NCI-H1105 treated with DMSO at 0.1 percent for 48 hours (cell line): ENCODE measurements at places on chromosomes 6 and 20.

GRCh38 chr20:18488301-18488700 lies 8.7 kb downstream of the RBBP9 start:
- DNase-seq, result no peak

- peak; percentile 57 for DNase-seq
Observed at GRCh38 chr6:137944793-137945498, 77.9 kb downstream of the TNFAIP3 start.

GRCh38 chr6:129672341-129672682 lies 37.7 kb downstream of the ARHGAP18 start:
- DNase-seq, result no peak

DNA sequence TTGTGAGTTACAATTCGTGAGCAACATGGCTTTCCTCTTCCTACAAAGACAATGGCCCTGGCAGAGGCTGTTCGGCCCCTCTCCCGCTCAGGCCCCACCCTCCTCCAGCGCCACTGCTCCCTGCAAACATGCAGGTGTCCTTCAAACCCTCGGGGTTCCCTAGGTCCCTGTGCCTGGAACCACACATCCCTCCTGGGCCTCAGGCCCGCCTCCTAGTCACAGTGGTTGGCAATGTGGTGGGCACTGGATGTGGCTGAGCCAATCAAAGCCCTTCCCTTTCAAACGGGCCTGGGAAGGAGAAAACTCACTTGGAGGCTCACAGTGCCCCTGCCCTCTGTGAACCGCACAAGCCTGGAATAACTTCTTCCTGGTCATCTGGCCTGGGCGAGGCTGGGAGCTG lies 147.2 kb downstream of the TFAP2C start:
- DNase-seq, result no peak

DNA sequence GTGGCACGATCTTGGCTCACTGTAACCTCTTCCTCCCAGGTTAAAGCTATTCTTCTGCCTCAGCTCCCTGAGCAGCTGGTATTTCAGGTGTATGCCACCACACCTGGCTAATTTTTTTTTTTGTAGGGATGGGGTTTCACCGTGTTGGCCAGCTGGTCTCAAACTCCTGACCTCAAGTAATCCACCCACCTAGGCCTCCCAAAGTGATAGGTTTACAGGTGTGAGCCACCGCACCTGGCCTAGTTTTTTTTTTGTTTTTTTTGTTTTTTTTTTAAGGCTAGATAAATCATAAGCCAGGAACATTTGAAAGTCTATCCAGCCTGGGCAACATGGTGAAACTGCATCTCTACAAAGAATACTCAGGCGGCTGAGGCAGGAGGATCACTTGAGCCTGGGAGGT lies 10.9 kb downstream of the RRP36 start:
- no peak for DNase-seq
